ENCODE measurements at places on chromosomes 2 and 18.

DNA sequence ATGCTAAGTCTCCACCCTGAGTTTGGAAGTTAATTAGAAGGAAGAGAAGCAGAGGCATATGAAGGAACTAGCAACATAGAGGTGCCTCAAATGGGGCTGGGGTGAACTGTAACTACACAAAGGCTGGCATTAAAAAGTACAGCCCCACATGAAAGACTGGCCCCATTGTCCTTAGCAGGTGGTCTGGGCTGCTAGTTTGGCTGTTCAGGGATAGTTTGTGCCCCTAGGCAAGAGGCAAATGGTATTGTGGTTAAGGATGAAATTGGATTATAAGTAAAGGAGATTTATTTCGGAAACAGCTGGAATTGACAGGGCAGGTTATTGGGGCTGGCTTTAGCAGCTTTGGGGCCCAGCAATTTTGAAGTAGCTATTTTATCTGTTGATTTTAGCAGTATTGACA, 365.7 kb upstream of the TNP1 start:
- DNase-seq, result no peak

DNA sequence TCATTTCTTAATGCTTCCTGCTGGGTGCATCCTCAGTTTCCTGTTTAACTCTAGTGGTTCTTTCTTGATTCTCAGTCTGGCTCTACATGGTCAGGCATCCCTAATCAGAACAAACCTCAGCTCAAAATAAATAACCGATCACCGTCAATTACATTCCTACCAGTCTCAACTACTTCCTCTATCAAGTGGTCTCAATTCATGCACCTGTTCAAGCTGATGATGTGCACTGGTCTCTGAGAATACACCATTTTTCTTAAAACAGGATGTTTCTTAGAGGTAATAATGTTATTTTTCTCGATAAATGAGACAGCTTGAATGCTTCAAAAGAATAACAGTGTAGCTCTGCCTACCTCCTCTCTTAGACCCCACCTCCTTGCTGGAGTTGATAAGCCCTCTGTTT, 420.9 kb downstream of the SOCS6 start:
- DNase-seq, result no peak

DNA sequence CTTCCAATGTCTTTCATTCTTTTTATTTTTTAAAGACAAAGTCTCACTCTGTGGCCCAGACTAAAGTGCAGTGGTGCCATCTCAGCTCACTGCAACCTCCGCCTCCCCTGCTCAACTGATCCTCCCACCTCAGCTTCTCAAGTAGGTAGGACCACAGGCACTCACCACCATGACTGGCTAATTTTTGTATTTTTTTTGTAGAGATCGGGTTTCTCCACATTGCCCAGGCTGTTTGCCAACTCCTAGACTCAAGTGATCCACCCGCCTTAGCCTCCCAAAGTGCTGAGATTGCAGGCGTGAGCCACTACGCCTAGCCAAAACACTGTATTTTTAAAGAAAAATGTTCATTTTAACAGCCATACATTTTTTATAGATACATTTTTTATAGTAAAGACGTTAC, 12.7 kb downstream of the GCKR start:
- DNase-seq, result no peak

DNA sequence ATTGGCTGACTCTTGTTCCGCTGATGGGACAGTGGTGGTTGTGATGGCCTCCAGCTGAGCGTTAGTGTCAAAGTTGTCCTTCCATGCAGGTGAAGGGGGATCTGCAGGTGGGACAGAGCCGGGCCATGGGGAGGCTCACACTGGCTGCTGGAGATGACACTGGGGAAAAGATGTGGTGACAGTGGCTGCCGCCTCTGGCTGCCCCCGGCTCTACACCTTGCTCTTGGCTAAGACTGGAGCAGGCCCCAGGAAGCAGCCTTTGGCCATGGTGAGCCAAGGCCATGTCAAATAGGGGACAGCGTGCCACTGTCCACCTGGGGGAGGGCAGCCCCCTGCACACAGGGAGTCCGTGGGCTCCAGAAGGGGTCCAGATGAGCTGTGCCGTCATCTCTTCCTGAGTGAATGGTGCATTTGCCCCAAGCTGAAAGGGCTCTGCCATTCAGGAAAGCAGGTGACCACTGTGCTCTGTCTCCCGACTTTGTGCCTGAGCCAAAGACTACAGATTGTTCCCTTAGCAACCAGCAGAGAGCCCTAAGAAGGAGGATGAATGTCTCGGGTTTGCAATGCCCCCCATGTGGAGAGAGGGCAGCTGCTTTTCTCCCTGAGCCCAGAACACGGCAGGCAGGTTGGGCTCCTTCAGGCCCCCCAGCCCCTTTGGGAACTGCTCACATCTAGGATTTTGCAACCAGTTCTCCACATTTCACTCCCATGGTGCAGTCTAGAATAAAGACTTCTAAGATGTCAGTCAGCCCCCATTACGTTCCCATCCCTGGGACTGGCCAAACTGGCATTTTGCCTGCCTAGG, 79.1 kb upstream of the BCL2L11 start:
- no peak for DNase-seq

Measured in forelimb muscle (tissue), 1 donor.